RWPE2 (cell line): ENCODE measurements at places on chromosomes 12 and 14.

DNA sequence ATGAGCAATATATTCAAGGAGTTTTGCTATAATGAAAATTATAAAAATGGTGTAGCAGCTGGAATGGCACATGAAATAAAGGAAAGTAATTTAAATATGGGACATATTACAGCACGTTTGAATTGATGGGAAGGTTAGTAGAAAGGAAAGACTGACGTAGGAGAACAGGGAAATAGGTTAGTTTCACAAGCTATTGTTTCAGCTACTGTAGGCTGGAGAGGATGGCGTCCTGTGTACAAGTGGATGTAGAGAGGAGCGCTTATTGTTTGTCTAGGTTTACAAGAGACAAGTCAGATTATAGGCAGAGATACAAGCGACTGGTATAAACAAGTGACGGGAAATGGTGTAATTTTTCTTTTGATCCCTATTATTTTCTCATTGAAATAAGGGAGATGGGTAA is 431.2 kb upstream of the PDE3A start:
- no peak for DNase-seq

- DNase-seq, result no peak
These were observed 24.3 kb upstream of the RD3L start for GRCh38 chr14:103966631-103967030.

DNA sequence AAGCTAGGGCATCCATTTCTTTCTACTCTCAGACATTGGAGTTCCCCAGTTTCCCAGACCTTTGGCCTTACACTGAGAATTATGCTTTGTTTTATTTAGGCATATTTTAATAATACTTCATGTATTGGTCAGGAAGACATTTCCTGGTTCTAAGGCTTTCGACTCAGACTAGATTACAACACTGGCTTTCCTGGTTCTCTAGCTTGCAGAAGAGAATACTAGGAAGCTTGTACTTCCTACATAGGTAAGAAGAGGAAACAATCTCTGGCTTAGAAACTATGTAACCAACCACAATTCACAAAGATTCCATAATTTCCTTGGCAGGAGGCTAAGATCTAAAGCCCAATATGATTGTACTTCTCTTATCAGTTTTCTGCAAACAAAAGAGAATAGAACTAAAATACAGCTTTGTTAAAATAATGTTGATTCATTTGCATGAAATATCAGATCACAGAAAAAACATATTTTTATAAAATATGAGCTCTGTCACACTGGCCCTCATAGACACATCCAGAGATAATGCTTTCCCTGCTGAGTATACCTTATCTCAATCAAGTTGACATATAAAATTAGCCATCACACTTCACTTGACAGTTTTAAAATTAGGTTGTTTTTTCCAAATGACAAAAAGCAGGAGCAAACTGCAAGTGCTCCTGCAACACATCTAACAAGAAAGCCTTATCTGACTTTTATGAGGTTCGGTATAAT is 30.5 kb downstream of the CLEC2D start:
- DNase-seq, result no peak

DNA sequence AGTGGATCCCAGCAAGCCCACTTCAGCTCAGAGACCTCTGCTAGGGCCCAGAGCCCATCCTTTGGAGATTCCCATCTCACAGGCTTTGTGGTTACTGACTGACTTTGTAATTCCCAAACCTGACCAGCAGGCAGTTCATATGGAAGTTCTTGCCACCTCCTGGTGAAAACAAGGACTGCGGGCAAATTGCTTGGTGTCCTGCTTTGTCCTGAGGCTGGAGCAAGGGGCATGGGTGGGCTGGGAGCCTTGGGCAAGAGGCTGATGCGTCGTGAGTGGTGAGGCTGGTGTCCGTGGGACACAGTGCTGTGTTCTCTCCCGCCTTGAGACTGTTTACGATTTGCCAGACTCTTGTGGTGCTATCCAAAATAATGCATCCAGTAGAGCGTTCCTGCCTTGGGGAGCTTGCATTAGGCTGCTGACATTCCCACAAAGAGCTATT is 91.0 kb downstream of the LRRC74A start:
- no peak for DNase-seq
